ENCODE measurements at places on chromosomes 5 and 9. TPM values are rescaled to one million over a fixed set of nuclear protein-coding genes. Genes with fewer than 3 reads are reported as not detected.

The GPR150 gene
- total RNA-seq, result 0.82 TPM

- DNase-seq, result no peak
Measured at GRCh38 chr5:146944764-146945616, 66.4 kb upstream of the PPP2R2B start.

The GFPT2 gene
- total RNA-seq, result 10.2 TPM

GRCh38 chr5:129718471-129719090, 29.3 kb upstream of the MINAR2 start:
- DNase-seq, result no peak

- no peak for DNase-seq
Measured at GRCh38 chr5:8843771-8844170, 702.1 kb downstream of the SEMA5A start.

GRCh38 chr5:119220576-119221197, 135.1 kb upstream of the TNFAIP8 start:
- no peak for DNase-seq
